NCI-H1417 treated with DMSO at 0.1 percent for 48 hours (cell line): ENCODE measurements at places on chromosomes 1 and 21.

GRCh38 chr1:235997931-235998330 is 67.0 kb downstream of the NID1 start:
- DNase-seq = no peak

- no peak for DNase-seq
These were observed 102.6 kb downstream of the GPATCH2 start for GRCh38 chr1:217528271-217528670.

- DNase-seq = no peak
These were observed 32.9 kb downstream of the ARNT start for GRCh38 chr1:150843474-150843873.

DNA sequence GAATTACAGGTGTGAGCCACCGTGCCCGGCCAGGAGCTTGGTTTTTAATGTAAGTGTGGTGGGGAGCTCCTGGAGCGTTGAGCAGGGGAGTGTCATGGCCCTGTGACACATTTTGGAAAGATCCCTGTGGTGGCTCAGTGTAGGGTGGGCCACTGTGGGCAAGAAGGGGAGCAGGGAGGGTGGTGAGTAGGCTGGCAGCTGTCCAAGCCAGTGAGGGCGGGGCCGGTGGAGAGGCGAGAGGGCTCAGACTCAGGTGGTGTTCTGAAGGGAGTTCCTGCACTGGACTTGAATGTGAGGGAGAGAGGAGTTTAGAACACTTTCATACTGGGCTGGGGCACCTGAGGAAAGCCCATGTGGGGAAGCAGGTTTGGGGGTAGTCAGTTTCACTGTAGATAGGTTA is 3.1 kb upstream of the EVA1B start:
- DNase-seq = no peak
